ENCODE measurements at places on chromosomes 2 and 18.

GRCh38 chr2:95018861-95019550 is 6.5 kb upstream of the MAL start:
- DNase-seq = no peak

DNA sequence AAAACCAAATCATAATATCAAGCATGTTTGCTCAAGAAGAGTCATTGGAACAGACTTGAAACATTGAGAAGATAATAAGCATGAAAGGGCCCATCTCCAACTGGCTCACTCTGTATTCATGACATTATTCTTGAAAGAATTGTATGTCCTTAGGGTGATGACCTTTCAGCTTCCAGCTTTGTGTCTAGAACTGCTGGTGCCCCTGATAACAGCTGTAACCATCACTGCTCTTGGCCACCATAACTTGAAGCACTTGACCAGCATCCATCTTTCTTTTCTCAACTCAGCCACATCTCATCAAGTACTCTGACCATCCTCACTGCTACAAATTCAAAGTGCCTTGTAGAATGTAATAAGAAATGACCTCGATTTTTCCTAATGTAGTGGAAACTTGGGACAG is 289.9 kb downstream of the SLC8A1 start:
- no peak for DNase-seq

DNA sequence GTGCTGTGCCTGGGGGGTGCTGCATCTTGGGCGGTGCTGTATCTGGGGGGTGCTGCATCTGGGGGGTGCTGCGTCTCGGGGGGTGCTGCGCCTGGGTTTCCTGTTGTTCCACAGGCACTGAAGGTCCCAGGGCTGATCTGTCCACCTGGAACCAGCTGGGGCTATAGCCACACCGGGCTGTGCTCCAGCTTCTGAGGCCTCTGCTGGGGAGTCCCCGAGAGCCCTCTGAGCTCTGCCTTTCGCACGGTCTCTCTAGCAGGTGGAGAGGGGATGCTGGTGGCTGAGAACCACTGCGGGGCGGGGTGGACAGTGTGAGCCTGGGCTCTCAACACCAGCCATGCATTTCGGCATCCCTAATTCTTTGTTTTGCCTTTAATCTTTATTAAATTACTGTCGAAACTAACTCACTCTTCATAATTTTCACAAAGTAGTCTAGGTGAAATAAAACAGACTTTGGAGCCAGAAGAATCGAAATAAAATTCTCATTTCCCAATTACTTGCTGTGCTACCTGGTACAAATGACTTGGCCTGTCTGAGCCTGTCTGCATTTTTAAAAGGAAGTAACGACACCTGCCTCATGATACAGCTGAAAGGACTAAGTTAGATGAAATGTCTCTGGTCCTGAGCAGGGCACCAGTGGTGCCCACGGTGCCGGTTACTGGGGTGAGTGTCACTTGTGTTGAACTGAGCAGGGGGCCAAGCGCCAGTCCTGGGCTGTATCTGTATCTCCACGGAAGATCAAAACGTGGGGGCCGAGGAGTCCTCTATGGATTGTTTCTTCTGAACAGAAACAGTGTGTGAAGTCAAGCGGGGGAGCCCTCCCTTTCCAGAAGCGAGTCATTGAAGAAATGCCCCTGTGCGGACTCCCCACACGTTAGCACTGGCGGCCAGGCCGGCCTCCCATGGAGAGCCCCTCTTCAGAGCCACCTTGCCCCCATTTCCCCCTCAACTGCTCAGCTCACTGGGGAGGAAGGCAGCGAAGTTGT is 142.0 kb downstream of the ASB1 start:
- DNase-seq = no peak

GRCh38 chr18:56067214-56067894 is 479.4 kb upstream of the TCF4 start:
- DNase-seq = no peak

- no peak for DNase-seq
These were observed 4.1 kb upstream of the WDR7 start for GRCh38 chr18:56647071-56647470.

GRCh38 chr18:58310517-58310916 is 266.5 kb downstream of the NEDD4L start:
- DNase-seq = no peak

- peak; percentile 63 for DNase-seq
These were observed 64.1 kb downstream of the PTPN4 start for GRCh38 chr2:119823734-119824334.

DNA sequence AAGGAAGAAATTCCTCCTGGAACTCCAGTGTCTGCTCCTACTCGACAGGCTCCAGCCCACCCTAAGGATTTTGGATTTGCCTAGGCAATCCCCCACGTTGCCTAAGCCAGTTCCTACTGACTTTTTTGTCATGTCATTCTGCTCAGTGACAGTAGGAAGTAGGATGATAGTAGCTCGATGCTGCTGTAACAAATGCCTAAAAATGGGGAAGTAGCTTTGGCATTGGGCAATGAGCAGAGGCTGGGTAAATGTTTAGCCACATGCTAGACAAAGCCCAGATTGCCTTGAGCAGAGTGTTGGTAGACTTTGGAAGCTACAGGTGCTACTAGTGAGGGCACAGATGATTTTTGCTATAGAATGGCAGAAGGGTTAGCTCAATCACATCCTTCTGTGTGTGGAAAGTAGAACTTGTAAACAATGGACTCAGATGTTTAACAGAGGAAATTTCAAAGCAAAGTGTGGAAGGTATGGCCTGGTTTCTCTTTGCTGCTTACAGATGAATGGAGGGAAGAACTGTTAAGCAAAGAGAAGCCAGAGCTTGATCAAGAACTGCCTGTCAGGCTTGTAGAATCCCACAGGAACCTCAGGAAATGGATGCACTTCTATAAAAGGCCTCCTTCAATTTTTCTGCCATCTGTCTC is 154.8 kb downstream of the RNF144A start:
- DNase-seq = no peak

DNA sequence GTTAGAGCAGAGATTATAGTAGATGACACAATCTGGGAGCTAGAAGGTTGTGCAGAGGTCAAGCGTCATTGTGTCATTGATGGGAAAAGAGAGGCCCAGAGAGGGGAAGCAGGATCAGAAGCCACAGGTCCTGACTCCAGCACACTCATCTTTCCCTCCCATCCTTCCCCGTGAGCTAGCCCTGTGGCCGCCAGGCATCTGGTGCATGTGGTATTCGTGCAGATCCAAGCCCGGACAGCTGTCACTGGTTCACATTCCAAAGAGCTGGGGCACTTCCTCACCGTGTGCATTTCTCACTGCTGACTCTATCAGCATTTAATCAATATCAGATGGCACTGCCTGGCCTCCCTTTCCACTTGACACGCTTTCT is 94.1 kb upstream of the THOC1 start:
- peak; percentile 51 for DNase-seq

- DNase-seq = no peak
These were observed 71.6 kb downstream of the NDUFA10 start for GRCh38 chr2:239953418-239954061.

DNA sequence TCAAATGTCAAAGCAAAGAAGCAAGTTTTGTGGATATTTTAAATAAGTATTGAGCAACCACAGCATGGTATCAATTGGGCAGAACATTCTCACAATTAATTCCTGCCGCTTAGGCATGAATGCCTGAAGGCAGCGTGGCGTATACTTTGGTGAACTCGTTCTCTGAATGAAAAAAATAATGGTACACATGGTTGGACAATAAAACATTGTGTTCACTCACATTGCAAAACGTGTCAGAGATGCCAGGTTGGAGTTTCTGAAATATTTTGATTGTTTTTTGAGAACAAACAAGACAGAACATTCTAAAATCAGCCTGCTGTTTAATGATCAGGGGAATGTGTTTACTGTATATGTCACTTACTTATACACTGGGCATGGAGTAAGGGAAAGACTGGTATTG is 254.2 kb downstream of the CDH2 start:
- DNase-seq = no peak

DNA sequence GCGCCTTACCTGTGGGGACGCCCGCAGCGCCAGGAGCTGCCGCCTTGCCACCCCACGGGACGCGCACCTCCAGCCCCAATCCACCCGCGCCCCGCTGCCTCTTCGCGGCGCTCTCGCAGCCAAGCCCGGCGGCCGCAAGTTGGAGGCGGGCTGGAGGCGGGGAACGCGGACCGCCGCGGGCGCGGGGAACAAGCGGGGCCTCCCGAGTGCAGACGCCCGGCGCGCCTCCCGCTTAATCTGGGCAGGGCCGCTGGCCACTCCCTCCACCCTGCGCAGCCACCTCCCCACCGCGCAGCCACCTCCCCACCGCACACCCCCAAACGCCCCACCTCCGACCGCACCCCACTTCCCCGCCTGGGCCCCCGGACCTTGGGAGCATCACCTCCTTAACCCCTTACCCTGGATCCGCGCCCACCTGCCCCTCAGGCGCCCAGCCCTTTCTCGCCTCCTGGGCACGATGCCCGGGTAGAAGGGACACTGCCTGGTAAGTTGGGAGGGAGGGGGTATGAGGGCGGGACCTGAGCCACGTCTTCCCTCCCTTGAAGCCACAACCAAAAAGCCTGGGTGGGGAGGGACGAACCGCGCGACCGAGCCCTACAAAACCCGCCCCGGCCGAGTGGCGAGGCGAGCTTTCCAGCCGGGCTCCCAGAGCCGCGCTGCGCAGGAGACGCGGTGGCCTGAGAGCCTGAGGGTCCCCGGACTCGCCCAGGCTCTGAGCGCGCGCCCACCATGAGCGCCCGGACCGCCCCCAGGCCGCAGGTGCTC is at the start of the genes COL4A3 and COL4A4:
Gene COL4A3, plus strand, starts transcription at position 627 of the 765 bp plus-strand sequence. Its CDS starts 103 bp downstream, at position 730.
Gene COL4A4, minus strand, starts transcription at position 208 of the 765 bp plus-strand sequence. CDS start 16,722 bp downstream, outside the sequence.
- peak; percentile 29 for DNase-seq

- DNase-seq = peak; percentile 79
These were observed 2.0 kb downstream of the BCL11A start for GRCh38 chr2:60551240-60552077.

DNA sequence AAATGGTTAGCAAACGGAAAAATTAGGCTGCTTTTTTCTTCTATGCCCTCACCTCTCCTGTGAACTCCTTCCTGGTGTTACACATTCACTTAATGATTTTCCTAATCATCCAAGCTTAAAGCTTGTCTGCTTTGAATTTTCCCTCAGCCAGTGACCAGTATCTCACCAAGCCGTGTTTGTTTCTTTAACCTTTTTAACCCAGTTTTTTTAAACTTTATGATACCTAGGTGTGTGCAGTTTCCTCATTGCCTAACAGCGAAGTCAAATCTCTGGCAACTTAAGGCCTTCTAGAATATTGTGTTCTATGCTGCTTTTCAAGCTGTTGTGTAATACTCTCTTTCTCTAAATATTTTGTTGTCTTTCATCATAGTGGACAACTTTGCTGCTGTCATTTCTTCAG is 113.0 kb downstream of the PIK3C3 start:
- DNase-seq = no peak

- no peak for DNase-seq
These were observed 95.3 kb upstream of the TGFA start for GRCh38 chr2:70648961-70649360.

GRCh38 chr2:239604861-239605260 is 204.0 kb upstream of the HDAC4 start:
- no peak for DNase-seq

DNA sequence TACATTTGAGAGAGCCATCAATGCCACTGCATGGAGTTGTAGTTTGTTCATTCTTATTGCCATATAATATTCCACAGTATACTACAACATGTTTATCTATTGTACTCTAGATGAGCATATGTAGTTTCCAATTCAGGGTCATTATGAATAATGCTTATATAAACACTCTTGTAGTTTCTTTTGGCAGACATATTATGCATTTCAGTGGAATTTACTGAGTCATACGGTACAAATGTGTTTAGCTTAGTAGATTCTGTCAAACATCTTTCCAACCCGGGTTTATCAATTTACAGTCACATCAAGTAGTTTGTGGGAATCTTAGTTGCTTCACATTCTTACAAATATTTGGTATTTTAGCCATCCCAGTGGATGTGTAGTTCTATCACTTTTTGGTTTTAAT is 161.1 kb downstream of the KCNH7 start:
- DNase-seq = no peak

DNA sequence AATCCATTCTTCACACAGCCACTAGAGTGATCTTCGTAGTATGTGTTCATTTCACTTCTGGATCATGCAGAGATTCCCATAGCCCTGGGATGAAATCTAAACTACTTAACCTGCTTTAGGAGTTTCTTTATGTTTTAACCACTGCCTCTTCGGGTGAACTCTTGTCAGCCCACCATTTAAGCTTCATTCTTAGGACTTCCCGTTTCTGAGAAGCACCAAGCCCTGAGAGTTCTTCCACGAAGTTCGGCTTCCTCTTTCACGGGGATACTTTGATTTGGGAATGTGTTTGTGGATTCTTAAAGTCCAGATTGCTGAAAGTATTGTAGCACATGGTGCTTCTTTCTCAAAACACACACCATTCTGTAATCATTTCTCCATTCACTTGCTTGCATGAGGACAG is 205.0 kb downstream of the UBE2E3 start:
- no peak for DNase-seq

GRCh38 chr2:45390861-45391260 is 220.2 kb downstream of the SRBD1 start:
- DNase-seq = no peak

GRCh38 chr2:196435189-196435588 is 204.3 kb upstream of the CCDC150 start:
- DNase-seq = no peak

DNA sequence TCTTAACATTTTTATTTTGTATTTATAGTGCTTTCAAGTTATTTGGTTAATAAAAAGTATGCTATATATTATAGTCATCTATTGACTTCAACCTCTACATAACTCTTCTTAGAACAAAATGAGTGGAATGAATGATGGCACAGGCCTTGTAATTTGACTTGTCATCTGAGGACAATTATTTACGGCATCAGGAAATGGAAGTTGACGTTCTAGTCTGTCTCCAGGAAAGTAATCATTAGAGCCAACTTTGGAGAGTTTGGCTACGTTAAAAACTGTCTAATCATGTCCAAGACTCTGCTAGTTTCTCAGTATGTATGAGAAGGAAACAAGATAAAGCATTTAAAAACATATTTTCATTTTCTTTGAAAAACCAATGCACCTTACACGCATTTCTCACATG is 353.6 kb downstream of the ARHGAP15 start:
- no peak for DNase-seq

- no peak for DNase-seq
These were observed 1561.7 kb upstream of the SLC39A10 start for GRCh38 chr2:194095359-194095758.

DNA sequence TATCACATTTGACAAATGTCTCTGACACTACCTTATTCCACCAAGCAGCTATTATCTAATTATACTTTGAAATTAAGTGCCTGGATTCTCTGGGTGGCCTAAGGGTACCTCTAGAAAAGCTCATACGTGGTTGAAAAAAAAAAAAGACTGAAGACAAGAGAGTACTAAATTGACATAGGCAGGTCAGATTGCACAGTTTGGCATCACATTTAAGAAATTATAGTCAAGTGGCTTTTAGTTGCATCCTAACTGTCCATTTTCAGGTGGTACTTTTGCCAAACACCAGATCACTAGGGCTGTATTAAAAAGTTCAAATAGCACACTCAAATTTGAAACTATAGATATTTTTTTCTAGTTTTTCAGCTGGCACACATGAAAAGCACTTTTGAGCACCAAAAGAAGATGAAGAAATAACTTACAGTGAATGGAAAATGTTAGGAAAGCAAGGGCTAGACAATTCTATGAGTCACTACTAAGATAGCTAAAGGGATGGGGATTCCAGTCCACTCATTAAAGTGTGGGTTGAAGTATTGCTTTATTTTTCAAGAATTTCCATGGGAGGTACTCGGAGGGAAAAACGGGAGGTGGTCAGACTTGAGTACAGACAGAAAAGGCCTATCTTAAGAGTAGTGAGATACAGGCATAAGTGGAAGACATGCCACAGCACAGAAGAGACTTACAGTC is 106.5 kb upstream of the COL5A2 start:
- peak; percentile 52 for DNase-seq

GRCh38 chr2:11930211-11930761 is 183.9 kb downstream of the LPIN1 start:
- DNase-seq = no peak
